Activated CD4-positive, alpha-beta T cell treated with anti-CD3 and anti-CD28 coated beads for 1 hour (primary cell): ENCODE measurements at places on chromosomes 12 and 14.

- DNase-seq = no peak
Measured at GRCh38 chr12:38222011-38222410, 94.6 kb upstream of the ALG10B start.

- no peak for DNase-seq
Measured at GRCh38 chr12:47099610-47100009, 19.9 kb upstream of the AMIGO2 start.

GRCh38 chr12:4082809-4083403 is 190.7 kb upstream of the CCND2 start:
- DNase-seq = no peak

DNA sequence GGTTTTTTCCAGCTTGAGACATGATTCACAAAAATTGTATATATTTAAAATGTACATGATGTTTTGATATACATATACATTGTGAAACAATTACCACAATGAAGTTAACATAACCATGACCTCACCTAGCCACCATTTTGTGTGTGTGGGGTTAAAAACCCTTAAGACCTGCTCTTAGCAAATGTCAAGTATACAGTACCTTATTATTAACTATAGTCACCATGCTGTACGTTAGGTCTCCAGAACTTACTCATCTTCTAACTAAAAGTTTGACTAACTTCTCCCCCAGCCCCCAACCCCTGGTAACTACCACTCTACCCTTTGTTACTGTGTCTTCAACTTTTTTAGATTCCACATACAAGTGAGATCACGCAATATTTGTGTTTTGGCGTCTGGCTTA is 52.6 kb downstream of the EIF2S3B start:
- DNase-seq = no peak

GRCh38 chr12:68158432-68158831 is 1.1 kb downstream of the IFNG start:
- DNase-seq = no peak

DNA sequence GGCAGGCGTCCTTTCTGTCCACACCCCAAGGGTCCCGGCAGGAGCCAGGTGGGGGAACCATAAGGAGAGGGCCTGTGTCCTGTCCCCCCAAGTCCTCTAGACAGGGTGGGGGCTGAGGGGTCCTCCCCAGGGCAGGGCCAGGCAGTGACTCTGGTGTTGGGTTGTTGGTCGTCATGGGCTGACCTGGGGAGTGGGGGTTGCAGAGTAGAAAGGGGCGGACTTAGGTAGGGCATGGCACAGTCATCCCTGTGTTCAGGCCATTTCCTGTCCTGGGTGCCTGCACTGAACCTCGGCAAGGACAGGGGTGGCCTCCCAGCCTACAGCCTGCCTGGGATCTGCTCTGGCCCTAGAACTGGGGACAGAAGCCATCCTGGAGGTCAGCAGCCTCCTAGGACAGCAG is 356.2 kb downstream of the TMEM121 start:
- DNase-seq = no peak

- DNase-seq = no peak
Measured at GRCh38 chr12:122086641-122087285, 8.2 kb downstream of the MLXIP start.

- DNase-seq = no peak
Measured at GRCh38 chr12:62933220-62933601, 1.7 kb downstream of the PPM1H start.

GRCh38 chr14:36293824-36294223 is 26.6 kb downstream of the MBIP start:
- no peak for DNase-seq

DNA sequence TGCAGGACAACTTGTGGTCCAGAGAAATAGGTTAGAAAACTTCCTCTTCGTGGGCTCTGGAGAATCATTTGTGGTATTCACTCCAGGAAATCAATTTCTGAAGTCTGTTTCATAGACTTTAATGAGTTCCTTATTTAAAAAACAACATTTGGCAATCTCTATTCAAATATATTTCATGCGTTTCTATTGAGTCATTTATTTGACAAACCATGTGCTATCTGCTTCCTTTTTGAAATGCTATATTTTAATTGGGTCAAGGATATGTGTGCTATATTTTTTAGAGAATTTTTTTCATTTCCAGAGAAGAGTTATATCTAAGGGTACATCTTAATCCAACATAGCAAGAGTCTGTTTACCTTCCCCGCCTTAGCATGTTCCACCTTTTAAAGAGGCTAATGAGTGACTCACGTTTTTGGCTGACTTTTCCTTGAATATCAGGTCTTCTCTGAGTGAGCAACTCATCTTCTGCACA is 252.4 kb upstream of the EGLN3 start:
- DNase-seq = no peak

DNA sequence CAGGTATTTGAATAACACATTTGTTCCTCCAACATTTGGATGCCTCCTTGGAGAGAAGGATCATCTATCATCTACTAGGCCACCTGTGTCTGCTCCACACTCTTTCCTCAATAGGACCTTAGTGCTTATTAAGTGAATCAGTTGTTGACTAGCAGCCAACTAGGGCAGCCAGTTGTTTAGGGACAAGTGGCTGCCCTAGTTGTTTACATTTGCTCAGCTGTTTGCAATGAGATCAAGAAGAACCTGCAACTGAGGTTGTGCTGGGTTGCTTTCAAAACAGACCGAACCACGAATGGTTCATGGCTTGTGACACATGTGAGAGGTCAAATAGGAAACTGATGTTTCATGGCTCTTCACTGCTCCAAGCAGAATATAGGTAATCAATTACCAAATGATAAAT is 53.8 kb downstream of the TMCC3 start:
- DNase-seq = no peak

DNA sequence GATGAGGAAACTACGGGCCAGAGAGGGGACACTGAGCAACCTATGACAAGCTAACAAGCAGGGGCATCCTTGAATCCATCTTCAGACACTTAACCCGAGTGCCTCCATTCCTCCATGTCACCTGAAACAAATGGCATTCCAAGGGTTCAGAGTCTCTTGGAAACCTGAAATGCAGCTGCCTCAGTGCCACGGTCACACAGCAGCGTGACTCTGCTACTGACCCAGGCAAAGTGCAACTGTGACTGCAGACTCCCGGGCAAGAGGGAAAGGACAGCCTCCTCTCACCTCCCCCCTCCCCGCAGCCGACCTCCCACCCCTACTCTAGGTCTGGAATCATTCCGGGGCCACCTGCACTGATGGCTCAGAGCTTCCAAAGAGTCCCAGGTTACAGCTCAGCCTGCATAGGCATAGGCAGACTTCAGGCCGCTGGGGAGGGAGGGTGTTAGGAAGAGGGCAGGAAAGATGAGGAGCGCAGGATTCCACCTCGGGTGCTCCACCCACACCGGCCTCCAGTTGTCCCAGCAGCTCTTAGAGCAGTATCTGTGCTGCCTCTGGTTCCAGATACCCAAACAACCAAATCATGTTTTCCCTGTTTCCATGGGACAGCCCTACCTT is 53.2 kb downstream of the KCNK10 start:
- DNase-seq = no peak

DNA sequence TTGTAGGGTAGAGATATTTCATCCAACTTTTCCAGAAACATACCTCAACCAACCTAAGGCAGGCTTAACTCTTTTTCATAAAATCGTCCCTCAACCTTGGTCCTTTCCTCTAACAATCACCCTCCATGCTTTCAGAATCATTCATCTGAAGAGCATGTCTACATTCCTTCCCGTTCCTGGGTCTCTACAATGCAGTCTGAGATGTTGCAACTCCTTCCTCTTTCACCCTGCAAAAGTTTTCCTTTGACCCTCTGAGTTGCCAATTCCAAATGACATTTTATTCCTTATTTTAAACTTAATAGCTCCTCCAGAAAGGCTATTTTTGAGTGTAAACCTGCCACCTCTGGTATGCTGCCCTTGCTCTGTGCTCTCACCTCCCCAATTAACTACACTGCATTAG is 16.7 kb downstream of the SLC7A7 start:
- DNase-seq = no peak

- no peak for DNase-seq
Measured at GRCh38 chr14:102518063-102518648, 8.6 kb upstream of the ANKRD9 start.

DNA sequence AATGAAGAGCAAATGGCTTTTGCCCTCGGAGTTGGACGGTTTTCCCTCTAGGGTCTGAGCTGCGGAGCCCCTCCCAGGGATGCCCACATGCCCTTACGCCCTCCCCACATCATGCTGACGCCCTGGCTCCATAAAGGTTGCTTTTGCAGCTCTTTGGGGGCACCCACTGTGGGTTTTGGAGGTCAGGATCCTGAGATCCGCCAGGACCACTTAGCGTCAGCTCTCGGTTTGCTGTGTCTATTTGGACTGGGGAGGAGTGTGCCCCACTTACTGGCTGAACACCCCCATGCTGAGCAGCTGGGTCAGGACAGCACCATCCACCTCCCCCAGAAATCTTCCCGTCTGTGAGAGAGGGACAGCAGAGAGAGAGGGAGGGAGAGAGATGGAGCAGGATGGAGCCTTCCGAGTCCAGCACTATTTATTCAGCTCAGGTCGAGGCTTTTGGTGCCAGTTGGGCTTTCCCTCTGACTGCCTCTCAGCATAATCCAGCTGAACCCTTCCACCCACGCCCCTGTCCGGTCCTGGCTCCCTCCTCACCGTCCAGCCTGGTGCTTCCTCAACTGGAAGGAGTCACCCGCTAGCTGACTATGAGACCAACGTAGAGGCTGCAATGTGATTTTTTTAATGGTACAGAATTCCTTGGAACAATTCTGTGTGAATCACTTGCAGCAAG is 18.9 kb upstream of the LRTM2 start:
- DNase-seq = no peak

DNA sequence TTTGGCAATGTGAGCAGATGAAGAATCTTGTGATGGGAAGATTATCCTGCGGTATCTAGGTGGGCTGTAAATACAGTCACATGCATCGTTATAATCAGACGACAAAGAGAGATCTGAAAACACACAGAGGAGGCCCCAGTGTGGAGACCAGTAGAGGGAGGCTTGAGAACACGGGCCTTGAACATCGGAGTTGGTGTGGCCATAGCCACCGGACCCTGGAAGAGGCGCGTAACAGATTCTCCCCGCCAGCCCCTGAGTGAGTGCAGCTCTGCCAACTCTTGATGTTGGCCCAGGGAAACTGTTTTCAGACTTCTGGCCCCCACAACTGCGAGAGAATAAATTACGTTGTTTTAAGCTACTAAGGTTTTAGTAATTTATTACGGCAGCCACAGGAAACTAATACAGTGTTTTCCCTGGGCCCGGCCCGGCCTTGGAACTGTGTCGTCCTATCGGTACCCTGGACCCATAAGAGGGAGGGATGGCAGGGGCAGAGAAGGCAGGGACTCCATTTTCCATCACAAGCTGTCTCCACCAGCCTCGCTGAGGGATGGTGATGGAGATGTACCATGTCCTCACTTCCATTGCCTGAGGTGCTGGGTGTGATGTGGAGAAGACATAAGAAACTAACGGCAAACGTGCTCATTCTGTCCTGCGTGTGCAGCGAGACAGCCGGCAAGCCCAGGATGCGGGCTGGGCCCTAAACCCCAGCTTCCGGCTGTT is 91.6 kb downstream of the NTF3 start:
- DNase-seq = no peak

- no peak for DNase-seq
Measured at GRCh38 chr12:95980437-95980836, 15.7 kb downstream of the HAL start.

DNA sequence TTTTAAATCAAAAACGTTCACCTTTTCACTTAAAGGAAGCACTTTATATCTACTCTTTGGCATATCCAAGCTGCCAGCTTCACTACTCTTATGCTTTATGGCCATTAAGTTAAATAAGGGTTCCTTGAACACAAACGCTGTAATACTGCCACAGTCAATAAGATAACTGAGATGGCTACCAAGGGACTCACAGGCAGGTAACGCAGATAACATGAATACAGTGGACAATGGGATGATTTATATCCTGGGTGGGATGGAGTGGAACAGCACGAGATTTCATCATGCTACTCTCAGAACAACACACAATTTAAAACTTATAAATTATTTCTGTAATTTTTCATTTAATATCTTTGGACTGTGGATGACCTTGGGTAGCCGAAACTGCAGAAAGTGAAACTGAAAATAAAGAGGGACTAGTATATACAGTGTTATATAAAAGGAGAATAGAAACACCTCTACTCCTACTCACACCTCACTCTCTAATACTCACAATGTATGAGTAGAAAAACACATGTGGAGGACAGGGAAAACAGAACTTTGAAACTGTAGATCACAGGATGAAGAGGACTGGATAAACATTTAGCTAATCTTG is 367.3 kb downstream of the C12orf50 start:
- DNase-seq = no peak

- no peak for DNase-seq
Measured at GRCh38 chr12:53571295-53571694, 54.9 kb downstream of the ATF7 start.

DNA sequence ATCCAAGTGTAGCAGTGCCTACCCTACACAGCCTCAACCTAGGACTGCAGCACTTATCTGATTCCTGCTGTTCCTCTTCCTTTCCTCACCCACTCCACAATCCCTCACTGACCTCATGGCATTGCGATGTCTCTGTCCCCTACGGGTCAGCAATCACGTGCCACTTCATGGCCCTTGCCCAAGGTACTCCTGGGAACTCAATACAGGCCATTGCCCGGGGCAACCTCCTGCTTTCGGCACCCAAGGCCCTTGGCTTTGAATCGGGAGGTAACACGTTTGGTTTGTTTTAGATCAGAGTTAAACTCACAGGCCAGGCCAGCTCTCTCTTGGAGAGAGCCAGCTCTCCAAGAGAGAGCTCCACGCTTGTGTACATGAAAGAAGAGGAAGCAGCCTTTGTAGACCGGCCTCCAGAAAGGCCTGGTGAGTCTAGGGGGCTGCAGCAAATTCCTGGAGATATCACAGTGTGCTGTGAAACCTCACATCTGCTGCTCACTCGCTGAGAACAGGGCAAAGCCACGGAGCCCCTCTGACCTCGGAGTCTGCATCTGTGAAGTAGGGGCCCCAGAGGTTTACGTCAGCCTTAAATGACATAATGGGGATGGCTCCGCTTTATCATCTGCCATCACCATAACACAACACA is 12.2 kb downstream of the CLMN start:
- DNase-seq = no peak

DNA sequence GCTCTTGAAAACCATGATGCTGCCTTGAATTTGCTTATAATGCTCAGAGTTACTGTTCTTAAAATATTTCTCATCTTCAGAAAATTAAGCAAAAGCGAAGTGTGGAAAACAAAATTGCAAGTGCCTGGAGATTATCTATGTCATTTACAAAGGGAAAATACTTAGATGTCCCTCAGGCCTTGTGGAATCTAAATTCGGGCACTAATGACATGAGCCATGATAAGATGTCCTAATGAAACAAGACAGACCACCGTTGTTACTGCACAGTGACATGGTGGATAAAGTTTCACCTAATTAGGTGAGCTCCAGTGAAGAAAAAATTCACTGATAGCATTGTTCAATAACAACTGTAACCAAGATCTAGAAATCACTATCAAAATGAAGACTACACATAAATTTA is 30.4 kb downstream of the PPP1R13B start:
- no peak for DNase-seq

- no peak for DNase-seq
Measured at GRCh38 chr12:15688838-15689625, 100.2 kb downstream of the EPS8 start.
